AG09319 (cell line): ENCODE measurements at places on chromosomes 3 and 15.

DNA sequence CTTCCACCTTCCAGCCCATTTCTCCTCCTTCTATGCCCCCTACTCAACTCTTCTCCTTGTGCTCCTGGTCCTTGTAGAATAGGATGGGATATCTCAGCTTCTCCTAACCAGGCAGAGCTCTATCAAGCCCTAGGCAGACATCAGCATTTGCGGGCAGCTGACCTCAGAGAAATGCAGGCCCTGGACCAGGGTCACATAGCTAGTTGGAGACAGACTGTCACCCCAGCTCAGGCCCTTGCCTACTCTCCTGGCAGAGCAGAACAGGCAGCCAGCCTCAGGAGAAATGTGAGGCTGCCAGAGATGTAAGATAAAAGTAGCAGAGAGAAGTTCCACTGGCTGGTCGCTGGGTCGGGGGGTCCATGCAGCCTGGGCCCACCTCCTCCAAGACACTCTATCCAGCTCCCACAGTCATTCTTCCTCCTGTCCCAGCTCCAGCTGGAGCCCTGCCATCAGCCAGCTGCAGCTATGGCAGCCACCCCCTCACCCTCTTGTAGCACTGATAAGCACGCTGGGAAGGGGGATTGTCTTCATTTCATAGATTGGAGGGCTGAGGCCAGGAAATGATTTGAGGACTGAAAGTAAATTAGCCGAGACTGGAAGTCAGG lies 4.0 kb downstream of the CYP8B1 start:
- DNase-seq = no peak

DNA sequence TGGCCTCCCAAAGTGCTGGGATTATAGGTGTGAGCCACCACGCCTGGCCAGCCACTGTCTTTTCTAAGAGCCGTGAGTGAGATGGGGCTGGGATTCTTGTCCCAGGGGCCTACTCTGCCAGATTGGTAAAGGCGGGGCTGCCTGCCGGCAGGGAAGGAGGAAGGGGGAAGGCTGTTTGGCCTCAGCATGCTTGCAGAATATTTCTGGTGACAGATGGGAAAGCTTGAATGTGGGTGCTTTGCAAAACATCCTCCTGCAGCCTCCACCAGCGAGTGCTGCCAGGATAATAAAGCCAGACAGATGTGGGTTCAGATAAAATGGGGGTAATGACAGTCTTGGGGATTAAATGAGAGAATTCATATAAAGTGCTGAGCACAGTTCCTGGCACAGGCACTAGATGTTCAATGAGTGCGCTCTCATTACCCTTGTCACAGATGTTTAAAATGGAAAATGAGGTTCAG lies 19.8 kb upstream of the ACOX2 start:
- no peak for DNase-seq

DNA sequence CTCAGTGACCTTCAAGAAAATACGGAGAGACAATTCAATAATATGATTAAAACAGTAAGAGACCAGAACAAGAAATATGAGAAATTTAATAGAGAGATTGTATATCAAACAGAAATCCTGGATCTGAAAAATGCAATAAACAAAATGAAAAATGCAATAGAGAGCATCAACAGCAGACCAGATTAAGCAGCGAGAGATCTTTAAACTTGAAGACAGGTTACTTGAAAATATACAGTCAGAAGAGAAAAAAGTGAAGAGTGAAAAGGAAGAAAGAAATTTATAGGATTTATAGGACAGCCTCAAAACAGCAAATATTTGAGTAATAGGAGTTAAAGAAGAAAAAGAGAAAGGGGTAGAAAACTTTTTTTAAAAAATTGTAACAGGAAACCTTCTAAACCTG lies 813.9 kb upstream of the GRM7 start:
- DNase-seq = no peak

GRCh38 chr15:35549567-35549966 lies 3.6 kb upstream of the DPH6 start:
- DNase-seq = no peak
